Activated CD4-positive, alpha-beta T cell treated with anti-CD3 and anti-CD28 coated beads, Interleukin-2, Interleukin-4, amounts not matched to agents 100 ng/mL and 50 ng/mL, durations not matched to agents 16 hours and 8 hours (primary cell): ENCODE measurements at places on chromosomes 5 and 9.

DNA sequence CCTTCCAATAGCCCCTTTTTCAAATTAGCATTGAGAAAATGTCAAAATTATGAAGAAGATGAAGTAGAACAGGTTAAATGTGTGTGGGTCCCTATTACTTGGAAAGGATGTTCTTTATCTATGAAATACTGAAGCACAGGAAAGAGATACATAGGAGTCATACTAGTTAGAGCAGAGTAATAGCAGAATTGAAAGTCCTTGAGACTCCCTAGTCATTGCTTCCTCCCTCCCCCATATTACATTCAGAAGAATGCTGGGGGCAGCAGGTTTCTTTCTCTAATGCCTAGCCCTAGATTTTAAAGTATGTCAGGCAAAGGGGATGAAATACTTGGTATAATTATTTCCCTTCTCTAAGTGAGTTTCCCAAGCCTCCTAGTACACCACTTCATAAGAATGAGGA is 4.4 kb downstream of the ZCCHC9 start:
- DNase-seq, result peak; percentile 50

- no peak for DNase-seq
These were observed 269.2 kb downstream of the ACTL7B start for GRCh38 chr9:108586471-108587139.

- DNase-seq, result peak; percentile 57
These were observed 42.7 kb downstream of the ST8SIA4 start for GRCh38 chr5:100860407-100860806.

DNA sequence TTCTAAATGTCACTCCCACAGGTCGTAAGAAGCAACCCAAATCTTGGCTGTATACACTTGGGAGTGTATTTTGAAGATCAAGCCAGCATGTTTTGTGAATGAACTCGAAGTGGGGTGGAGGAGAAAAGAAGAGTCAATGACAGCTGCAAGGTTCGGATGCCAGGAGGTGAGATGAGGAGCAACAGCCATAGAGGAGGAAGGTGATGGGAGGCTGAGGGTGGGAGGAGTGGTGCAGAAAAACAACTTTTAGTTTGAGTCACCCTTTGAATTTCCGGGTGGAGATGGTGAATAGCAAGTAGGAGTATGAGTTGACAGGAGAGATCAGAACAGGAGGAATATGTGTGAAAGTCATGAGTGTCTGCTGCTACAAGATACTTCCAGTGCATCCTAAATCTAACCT is 153.6 kb downstream of the DIRAS2 start:
- no peak for DNase-seq

DNA sequence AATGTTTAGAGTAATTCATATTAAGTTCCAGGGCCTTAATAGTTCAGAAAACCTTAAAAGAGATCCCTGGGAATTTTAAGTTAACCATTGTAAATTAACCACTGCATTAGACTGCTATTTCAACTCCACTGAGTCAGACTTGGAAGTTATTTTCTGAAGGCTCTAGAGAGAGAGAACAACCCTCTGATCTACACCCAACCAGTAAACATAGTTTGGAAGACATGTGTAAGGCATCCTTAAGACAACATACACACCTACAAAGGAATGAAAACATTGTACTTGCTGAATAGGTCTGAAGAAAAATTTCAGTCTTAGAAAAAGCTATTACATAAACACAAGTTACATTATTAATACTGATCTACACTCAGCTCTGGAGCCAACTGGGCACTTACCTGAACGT is 158.2 kb upstream of the FST start:
- DNase-seq, result no peak

- no peak for DNase-seq
These were observed 220.0 kb downstream of the CACNA1B start for GRCh38 chr9:138097501-138097991.

DNA sequence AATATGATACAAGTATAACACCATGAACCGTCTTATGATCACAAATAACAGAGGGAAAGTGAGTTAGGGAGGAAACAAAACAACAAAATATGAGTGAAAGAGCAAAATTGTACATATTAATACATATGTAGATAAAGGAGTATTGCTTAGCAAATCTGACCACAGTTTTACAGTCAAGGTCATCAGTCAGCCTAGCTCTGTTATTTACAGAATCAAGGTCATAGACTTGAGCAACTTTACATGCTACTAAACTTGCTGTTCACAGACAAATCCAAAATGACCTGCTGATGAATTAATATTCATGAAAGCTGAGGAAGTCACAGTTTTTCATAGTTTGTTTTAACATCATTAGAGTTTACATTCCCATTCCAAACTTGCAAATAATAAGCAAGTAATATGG is 1387.7 kb upstream of the ACO1 start:
- no peak for DNase-seq

- DNase-seq, result no peak
These were observed 63.0 kb upstream of the BASP1 start for GRCh38 chr5:17154211-17154996.

GRCh38 chr9:353077-353476 is 138.4 kb downstream of the DOCK8 start:
- DNase-seq, result no peak

DNA sequence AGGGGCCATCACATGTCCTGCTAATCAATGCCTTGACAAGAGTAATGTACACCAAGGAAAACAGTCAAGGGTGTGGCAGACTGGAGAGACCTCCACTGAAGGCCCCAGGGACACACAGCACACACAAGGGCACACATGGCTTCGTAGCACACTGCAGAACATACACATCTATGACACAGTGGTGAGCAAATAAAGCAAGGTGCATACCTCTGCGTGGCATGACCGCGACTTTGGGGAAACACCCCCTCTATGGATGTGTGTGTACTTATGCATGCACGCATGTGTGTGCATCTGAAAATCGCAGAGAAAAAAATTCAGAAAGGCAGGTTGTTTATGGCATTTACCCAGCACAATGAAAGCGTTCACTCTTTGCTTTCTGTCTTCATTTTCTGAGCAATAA is 20.5 kb downstream of the SEMA4D start:
- no peak for DNase-seq

- DNase-seq, result no peak
These were observed 121.5 kb downstream of the SV2C start for GRCh38 chr5:76204713-76205112.

- no peak for DNase-seq
These were observed 52.1 kb downstream of the SSBP2 start for GRCh38 chr5:81698813-81699212.

GRCh38 chr5:72137826-72138409 is 30.6 kb downstream of the MAP1B start:
- DNase-seq, result peak; percentile 13

- no peak for DNase-seq
These were observed 7.0 kb downstream of the NFIB start for GRCh38 chr9:14306672-14307660.

DNA sequence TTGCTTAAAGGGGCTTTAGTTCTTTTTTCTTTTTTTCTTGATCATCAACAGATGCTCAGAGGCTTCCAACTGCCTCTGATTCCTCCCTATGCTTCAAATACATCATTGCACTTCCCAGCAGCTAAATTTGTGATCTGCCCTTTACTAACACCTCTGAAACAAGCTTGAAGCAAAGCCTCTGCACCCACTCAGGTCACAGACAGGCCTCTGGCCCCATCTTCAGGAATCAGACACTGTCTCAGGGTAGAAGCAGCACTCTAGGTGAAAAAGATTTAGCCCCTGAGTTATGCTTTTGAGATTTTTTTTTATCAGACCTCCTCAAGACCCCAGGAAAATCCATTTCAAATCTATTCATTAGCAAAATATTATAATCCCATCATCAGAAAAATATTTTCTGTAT is 91.5 kb downstream of the MAMDC2 start:
- DNase-seq, result no peak

DNA sequence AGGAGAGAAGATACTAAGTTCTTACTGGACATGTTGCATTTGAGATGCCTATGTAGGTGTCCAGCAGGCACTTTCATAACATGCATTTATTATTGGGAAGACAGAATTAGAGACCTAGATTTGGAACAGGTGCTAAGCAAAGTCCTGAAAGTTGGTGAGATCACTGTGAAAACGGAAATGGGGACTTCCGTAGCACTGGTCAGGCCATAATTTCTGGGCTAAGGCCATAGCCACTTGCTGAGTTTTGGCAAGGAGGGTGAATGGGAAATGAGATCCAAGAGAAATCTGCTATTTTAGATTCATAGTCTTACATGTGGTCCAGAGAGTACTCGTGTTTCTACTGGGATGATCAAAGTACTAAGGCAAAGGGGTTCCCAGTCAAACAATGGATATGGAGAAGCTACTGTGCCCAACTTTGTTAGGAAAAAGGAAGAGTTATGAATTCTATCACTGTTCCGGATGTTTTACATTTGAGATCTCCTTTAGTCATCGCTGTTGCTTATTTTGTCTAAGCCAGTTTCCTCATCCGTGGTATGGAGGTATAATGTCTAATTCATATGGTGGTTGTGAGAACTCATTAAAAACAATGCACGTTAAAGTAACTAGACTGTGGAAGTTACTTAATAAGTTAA is 33.4 kb downstream of the TEK start:
- DNase-seq, result no peak

- no peak for DNase-seq
These were observed 25.5 kb downstream of the DDX31 start for GRCh38 chr9:132644251-132644650.

- DNase-seq, result peak; percentile 83
These were observed at the start of gene FUT7 for GRCh38 chr9:137031904-137032640. Gene FUT7 (minus strand): TSS chr9:137032088. CDS start chr9:137031991, 97 bp downstream.

- no peak for DNase-seq
These were observed 43.1 kb downstream of the HRH2 start for GRCh38 chr5:175700991-175701390.

GRCh38 chr9:107386396-107386795 is 103.2 kb downstream of the KLF4 start:
- no peak for DNase-seq

- DNase-seq, result peak; percentile 42
These were observed 83.5 kb upstream of the MINAR2 start for GRCh38 chr5:129664336-129664937.

DNA sequence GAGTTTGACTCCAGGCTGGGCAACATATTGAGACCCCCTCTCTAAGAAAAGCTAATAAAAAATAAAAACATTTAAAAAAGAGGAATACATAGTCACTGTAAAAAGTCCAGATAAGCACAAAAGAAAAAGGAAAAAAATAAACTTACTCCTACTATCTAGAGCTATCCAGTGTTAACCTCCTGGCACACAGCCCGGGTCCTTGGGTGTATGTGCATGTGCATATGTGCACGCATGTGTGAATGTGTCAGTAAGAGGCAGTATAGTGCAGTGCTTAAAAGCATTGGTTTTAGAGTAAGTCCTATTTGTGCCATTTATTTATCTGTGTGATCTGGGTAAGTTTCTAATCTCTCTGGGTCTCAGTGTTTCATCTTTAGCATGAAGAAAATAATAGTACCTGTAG is 26.7 kb downstream of the FAM219A start:
- no peak for DNase-seq

- peak; percentile 76 for DNase-seq
These were observed 7.5 kb upstream of the ERAP2 start for GRCh38 chr5:96868603-96869371.

DNA sequence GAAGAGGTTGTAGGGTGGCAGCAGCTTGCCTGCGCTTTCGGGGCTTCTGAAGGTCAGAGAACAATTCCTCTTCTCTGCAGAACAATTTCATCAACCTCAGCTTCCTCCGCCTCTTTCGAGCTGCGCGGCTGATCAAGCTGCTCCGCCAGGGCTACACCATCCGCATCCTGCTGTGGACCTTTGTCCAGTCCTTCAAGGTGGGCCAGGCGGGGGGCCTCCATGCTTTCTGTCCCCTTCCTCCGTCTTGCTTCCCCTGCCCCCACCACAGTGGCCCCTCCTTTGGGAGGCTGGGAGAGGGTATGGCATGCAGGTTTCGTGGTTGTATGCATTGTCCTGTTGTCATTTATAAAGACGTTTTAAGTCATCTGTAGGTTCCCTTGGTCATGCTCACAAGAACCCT is 195.8 kb downstream of the CACNA1B start:
- DNase-seq, result no peak

DNA sequence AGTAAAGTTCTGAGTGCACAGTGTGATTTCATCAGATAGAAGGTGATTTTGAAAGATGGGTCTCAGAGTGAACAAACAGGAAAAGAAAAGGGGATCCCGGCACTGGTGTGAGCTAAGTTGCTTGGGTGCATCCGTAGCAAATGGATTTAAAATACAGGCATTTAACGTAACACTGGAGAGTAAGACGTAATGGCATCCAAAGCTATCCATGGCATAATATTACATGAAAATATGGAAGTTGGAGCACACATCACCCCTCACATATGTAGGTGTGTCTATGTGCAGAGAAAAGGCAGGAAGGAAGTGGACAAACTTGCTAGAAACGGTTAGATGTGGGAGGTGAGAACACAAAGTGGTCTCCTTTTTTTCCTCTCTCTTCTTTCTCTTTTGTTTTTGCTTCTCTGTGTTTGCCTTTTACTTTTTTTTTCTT is 38.2 kb upstream of the SEMA4D start:
- peak; percentile 75 for DNase-seq

DNA sequence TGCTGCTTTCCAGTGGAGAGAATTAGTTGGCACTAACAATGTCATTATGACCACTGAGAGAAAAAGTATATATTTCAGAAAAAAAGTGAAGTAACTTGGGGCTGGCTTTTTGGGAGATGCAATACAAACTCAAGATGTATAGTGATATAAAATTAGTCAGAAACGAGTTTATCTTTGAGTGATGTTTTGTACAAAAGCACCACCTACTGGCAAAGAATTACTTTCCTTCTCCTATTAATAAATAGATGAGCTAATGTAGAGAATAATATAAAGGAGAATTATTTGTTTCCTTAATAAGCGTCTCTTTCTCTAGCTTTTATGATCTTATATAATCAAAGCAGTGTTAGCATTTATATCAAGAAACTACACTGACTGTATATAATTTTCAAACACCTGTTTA is 158.8 kb downstream of the MEF2C start:
- DNase-seq, result no peak

- no peak for DNase-seq
These were observed 34.1 kb upstream of the MSX2 start for GRCh38 chr5:174690271-174690670.

DNA sequence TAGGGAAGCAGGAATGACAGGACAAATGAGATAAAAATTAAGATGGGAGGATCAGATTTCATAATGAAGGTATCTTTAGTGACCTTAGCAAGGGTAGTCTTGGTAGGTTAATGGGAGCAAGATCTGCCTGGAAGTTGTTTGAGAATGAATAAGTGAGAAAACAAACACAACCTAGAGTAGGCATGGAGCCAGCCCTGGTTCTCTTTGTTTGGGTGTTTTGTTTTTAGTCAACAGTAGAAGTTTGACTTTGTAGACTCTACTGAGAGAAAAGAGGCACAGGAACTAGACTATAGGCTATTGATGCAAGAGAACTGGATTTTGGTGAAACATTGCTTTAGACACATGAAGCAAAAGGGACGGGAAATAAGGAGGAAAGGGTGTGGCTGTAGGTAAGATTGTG is 40.3 kb downstream of the KCNN2 start:
- no peak for DNase-seq

- DNase-seq, result no peak
These were observed 7.4 kb downstream of the CPLX2 start for GRCh38 chr5:175878544-175879438.
